Right atrium auricular region (tissue), 2 donors: ENCODE measurements at places on chromosomes 6 and 20. TPM values are rescaled to one million over a fixed set of nuclear protein-coding genes. Genes with fewer than 3 reads are reported as not detected.

PBX2 gene
- 32.5 TPM for total RNA-seq

DNA sequence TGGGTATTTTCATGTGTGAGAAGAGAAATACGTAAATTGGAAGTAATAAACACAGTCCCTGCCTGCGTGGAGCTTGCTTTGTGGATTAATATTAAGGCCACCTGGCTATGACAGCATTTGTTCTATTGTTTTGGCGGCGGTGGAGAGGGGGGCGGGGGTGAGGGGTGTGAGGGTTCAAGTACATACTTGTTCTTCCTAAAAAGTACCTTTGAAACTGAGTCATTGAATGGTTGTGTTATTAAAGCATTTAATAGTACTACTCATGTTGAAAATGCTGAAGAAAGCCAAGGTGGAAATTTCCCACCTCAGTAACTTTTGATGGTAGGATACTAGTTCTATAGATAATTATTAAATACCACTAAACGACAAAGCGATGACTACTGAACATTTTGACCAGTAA is 95.0 kb downstream of the FOXC1 start:
- DNase-seq: no peak

DNA sequence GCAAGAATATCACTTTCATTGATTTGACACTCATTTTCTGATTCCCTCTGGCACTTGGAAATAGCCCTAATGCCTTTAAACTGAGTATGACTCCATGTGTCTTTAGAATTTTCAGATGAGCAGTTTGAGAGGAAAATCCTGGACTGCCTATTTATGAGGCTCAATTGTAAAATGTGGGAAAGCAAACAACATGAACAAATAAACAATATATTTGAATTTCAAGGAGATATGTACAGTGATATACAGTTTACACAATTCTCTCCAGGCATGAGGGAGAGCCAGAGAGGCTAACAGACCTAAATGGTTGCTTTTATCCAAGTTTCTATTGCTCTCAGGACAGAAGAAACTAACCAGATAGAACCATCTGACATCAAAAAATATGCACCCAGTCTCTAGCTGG is 748.2 kb upstream of the NRSN1 start:
- DNase-seq: no peak

GRCh38 chr6:161130967-161131766 is 139.6 kb downstream of the MAP3K4 start:
- DNase-seq: no peak

- no peak for DNase-seq
Observed at GRCh38 chr20:24783631-24784492, 165.2 kb upstream of the CST7 start.

DNA sequence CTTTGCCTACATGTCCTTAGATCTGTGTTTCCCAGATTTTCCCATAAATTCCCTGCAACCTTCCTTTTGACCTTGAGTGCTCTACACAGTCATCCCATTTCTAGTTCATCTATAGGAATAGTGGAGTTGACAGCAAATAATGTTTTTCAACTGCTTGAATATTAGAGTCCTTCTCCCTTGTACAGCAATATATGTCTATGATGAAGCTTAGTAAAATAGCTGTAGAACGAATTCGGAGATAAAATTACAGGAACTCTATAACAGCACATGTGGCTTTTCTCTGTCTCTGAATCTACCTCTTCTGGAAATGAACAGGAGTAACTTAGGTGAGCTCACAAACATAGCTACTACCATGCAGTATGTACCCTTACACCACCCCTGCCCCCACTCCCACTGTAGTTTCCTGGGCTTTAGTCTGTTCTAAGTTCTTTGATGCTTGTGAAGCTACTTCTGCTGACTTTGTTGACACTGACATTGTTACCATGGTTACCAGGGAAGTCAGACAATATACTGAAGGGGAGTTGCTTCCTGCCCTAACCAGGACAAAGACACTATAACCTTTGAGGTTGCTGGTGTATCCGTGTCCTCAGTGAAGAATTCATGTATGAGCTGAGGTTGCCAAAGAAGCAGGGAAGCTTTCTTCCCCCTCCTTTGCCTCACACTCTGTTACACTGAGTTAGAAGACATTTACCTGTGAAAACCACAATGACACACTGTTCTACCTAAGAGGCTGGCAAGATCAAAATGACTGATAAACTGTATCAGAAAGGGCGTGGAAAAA is 35.8 kb upstream of the SHLD1 start:
- no peak for DNase-seq

ABHD16B gene
- not detected for total RNA-seq

DNA sequence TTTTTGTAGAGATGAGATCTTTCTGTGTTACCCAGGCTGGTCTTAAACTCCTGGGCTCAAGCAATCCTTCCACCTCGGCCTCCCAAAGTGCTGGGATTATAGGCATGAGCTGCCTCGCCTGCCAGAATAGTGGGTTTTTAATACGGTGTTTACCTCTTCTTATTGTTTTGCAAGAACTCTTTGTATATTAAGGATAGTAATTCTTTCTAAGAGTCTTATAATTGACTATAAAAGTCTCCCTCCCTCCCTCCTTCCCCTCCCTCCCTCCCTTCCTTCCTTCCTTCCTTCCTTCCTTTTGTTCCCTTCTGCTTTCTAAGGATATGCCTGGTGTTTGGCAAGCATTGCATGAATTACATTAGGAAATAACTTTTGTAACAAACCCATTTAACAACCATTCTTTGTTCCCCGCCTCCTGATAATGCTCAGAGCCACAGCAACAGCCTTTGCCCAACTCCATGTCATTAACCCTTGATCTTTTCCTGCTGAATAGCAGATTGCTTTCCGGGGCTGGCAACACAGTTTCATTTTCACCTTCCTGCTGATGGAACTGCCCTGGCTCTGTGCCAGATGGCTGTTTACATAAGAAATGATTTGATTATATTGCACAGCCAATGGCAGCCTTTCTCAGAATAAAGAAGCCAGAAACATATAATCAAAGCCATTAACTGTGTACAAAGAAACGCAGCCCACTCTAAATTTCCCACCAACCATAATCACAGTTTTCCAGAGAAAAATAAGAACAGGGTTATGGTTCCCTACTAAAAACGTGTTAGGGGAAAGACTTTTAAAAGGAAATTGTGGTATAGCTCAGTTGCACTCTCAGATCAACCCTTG is 143.7 kb upstream of the PTPN1 start:
- peak; percentile 76 for DNase-seq

DNA sequence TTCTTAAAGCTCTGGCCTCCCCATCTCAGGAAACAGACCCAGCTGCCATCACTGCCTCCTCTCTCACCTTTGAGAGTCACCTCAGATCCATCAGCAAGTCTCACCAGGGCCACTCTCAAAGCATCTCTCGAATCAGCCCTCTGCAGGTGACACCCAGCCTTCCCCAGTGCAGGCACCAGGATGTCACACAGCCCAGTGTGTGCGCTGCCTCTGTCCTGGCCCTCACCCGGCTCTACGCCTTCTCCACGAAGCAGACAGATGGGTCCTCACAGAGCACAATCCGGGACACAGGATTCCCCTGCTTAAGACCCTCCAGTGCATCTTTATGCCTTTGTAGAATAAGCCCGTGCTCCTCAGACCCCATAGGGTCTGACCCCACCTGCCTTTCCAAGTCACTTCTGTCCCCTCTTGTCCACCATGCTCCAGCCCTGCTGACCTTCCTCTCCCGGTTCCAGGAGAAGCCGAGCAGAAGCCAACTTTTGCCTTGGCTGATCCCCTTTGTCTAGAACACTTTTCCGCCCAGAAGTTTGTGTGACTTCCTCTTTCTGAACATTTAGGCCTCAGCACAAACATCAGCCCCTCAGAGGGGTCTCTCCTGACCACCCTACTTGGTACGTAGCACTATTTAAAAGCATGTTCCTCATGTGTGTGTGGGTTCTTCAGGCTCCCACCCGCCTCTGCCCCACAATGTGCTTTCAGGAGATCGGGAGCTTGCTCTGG is 60.2 kb downstream of the PSMG4 start:
- DNase-seq: no peak

PDYN gene
- not detected for total RNA-seq

DNA sequence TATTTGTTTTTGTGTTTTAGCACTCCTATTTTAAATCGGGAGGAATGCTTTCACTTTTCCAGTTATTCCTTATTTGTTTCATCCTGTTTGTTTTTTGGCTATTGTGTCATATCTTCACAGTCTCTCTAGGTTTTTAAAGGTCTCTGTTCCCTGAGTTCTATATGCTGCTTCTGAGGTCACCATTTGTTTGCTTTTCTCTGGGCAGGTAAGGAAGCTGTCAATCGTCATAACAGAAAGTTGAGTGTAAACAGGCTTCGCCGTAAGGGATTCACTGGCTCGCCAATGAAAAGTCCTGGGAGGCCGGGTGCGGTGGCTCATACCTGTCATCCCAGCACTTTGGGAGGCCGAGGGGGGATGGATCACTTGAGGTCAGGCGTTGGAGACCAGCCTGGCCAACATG is 48.7 kb upstream of the RPS6KA2 start:
- no peak for DNase-seq

GRCh38 chr6:111541026-111541681 is 58.1 kb upstream of the REV3L start:
- no peak for DNase-seq

DNA sequence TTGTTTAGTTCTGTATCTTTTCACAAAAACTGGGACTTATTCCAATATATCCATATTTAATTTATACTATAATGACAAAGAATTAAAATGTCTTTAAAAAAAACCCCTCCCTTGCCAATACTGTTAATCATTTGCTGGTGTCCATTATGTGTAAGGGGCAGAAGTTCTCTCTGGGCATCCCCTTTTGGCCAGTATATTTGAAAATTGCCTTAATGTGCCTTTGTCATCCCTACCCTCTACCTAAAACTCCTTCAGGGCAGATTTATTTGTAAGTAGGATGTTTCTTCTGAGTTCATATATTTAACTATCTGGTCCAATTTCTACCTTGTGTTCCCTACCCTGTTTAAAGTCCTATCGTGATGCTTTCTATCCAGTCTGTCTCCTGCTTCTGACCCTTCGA is 62.9 kb downstream of the ARHGAP18 start:
- DNase-seq: no peak

GRCh38 chr6:163263998-163264661 is 150.4 kb upstream of the QKI start:
- DNase-seq: no peak

TRIM40 gene
- not detected for total RNA-seq

- no peak for DNase-seq
Observed at GRCh38 chr6:161694995-161695394, 421.1 kb upstream of the AGPAT4 start.

- DNase-seq: no peak
Observed at GRCh38 chr6:46648869-46649492, 3.6 kb downstream of the CYP39A1 start.

TPBG gene
- 16.7 TPM for total RNA-seq

- DNase-seq: no peak
Observed at GRCh38 chr6:5996714-5997419, 9.9 kb downstream of the NRN1 start.

DNA sequence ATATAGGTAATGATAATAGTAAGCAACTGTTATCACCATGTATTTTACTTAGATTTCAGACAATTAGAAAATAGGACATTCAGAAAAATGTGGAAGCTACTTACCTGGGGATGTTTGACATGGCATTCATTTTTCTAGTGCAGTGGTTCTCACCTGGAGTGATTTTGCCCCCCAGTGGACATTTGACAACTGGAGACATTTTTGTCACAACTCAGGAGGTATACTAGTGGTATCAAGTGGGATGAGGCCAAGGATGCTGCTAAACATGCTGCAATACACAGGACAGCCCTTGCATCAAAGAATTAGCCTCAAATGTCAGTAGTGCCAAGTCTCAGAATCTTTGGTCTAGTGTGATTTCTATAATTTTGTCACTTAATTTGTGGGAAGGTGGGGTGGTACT is 36.1 kb downstream of the NUS1 start:
- DNase-seq: no peak

DNA sequence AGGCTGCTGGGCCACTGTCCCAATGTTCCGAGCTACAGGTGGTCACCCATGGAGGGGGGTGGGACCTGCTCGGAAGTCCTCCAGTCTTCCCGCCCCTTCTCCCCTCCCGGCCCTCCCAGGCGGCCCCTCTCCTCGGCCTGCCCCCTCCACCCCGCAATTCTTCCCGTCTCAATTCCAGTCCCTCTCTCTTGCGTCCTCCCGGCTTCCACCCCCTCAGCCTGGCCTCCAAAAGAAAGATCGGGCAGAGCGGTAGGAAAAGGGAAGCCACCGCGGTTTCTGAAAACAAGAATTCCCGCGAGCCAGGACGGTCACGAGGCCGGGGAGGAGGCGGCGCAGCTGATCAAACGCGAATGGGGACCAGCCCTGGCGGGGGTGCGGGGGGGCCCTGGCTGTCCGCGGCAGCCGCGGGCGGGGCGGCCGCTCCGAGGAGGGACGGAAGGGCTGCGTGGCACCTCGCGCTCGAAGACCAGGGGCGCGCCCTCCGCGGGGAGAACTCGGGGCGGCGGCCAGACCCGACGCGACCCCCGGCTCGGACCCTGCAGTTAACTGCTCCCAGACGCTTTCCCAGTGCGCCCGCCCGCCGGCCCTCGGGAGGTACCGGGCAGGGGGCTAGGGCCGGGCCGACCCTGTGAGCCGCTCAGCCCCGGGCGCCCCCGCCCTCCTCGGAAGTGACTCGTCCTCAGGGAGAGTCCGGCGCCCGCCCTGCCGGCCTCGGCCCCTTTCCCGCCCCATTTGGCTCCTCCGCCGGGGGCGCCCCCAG is 1.0 kb downstream of the PXDC1 start:
- DNase-seq: peak; percentile 91

DNA sequence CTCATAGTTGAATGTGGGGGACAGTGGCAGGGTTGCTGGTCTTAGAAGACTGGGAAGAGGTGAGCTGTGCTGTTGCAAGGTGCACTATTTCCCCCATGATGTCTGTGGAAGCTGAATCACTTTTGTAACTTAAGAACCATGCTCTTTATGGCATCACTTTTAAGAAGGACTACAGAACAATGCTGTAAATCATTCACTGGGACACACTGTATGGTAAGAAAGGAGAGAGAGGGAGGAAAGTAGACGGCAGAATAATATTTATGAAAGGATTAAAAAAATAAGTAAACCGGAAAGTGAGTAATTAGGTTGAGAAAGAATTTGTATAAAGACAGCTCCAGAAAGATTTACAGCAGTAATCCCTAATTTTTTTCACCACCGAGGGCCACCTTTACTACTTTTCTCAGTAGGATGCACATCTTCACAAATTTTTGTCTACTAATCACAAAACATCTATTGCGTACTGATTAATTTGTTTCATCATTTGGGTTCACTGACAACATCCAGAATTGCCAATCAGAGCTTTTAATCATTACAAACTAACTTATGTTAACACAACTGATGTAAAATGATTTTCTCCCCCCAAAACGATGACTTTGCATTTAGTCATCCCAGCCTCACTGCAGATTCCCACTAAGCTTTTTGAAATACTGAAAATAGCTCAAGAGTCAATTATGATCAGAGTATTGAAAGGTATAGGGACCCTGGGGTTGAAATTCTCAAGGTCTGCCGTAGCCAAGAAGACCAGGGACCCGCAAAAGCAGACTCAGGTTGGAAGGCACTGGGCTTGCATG is 560.7 kb upstream of the NOX3 start:
- no peak for DNase-seq

FAM217A gene
- total RNA-seq: not detected

DNA sequence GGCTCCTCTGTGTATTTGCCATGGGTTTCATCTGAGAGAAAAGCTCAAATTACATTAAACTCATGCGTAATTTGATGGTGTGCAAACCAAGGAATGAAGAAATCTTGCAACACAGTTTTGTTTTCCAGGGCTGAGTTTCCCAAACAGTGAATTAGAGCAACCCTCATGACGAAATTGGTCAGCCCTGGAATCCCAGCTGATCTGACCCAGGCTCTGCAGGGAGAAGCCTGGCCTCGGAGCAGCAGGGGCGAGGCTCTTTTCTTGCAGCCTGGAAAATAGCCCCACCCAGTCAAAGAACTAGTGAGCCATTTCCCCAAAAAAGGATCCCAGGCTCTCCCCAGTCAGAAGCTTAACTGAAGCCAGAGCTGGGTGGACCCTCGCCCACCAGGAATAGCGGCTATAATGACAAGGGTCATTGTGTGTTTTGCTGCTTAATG is 107.3 kb upstream of the SNX9 start:
- peak; percentile 88 for DNase-seq
